ENCODE measurements at places on chromosomes 7 and 10.

GRCh38 chr7:135899458-135900064 is 77.6 kb downstream of the MTPN start:
- DNase-seq, result no peak

- no peak for DNase-seq
Observed at GRCh38 chr7:82051601-82052000, 281.8 kb upstream of the HGF start.

DNA sequence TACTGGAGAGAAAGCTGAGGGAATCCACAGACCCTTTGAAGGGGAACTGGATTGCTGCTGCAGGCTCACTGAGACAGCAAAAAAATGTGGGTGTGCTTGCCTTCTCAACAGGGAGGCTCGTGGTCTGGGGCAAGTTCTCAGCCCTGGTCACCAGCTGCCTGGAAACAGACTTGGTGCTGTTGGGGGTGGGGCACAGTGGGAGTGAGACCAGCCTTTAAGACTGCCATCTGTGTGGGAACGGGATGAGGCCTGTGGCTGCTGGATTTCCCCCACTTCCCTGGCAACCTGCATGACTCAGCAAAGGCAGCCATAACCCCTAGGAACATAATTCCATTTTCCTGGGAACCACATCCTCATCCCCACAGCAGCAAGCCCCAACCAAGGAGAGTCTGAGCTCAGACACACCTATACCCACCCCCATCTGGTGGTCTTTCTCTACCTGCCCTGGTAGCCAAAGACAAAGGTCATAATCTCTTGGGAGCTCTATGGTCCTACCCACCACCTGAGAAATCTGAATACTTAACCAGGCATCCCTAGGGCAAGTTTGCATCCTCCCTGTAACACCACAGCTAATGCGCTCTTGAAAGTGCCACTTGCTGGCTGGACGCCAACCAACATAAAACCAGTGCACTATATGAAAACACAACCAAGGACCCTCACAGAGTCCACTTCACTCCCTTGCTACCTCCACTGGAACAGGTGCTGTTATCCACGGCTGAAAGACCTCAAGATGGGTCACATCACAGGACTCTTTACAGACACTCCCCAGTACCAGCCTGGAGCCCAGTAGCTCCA is 45.0 kb upstream of the TFEC start:
- DNase-seq, result no peak

GRCh38 chr7:5477126-5477525 is 53.5 kb upstream of the TNRC18 start:
- no peak for DNase-seq

DNA sequence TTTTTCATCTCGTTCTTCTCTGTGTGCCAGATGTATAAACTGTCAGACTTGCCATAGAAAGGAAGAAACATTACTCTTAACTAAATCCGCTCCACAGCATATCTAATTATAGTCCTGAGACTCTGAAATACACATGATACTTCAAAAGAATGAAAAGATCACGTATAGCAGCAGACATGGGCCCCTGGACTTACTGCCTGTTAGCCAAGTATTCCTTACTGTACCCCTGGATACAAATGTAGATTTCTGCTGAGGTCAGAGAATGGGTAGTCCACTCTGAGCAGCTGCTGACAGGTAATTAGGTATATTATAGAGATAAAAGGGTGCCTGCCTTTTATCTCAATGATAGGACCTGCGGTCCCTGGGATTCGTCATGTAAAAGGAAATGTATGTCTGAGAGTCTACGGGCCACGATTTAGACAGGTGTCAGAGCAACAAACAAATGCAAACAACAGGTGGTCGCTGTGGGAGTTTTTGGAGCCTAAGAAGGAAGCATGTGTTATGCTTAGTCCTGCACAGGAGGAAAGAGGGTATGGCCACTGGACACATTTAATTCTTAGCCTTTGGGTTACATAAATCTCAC is 69.4 kb downstream of the VOPP1 start:
- no peak for DNase-seq

- DNase-seq, result no peak
Observed at GRCh38 chr10:13633689-13634088, 46.9 kb downstream of the PRPF18 start.

- no peak for DNase-seq
Observed at GRCh38 chr10:125093199-125093973, 67.0 kb downstream of the CTBP2 start.

- no peak for DNase-seq
Observed at GRCh38 chr10:26776258-26776657, 78.8 kb downstream of the PDSS1 start.

GRCh38 chr10:6121146-6121545 is 32.3 kb downstream of the RBM17 start:
- no peak for DNase-seq

DNA sequence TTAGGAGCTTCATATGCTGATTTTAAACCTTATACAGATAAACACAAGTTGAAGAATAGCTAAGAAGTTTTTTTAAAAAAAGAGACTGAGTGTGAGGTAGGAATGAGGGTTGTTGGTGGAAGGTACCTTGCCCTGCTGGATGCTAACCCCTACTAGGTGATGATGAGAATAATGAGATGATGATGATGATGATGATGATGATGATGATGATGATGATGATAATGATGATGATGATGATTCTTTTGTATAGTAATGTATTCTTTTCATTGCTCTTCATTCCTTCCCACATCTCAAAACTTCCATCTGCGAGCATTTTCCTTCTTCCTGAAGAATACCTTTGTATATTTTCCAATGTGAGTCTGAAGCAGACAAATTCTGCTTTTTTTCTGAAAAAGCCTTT is 14.1 kb upstream of the TMEM273 start:
- no peak for DNase-seq

DNA sequence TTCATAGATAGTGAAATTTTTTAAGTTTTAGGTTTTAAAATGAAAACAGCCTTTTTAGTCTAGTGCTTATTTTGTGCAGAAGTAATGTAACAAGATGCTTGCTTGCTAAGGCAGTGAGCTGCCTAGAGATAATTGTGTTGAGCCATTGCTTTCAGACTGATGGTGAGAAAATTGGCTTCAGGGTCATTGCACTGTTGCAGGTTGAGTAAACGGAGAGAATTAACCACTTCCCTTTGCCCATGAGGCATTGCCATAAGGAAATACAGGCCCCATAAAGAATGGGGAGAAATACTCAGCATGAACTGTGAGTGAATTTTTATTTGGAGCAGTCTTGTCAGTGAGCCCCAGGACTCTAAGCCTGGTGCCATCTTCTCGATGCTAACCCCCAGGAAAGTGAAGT is 140.5 kb downstream of the LRRC4 start:
- DNase-seq, result no peak

GRCh38 chr10:112728118-112728883 is 221.7 kb upstream of the TCF7L2 start:
- DNase-seq, result no peak

GRCh38 chr10:14736043-14736442 is 38.7 kb downstream of the FAM107B start:
- DNase-seq, result no peak

DNA sequence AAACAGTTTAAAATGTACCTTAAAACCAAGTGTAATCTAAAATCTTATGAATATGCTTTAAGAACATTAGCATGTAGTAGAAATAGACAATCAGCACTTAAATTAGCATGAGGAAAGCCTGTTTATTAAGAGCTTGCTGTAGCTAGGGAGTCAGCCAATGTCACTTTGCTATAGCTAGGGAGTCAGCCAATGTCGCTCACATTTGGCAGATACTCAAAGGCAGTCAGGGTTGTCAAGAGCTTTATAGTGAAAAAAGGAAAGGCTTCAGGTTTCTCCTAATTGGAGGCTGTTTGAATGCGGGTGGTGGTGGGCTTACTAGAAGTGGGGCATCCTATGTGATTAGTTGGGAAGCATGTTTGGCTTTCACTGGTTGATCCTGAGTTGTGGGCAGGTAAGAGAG is 226.2 kb upstream of the DGKB start:
- no peak for DNase-seq

DNA sequence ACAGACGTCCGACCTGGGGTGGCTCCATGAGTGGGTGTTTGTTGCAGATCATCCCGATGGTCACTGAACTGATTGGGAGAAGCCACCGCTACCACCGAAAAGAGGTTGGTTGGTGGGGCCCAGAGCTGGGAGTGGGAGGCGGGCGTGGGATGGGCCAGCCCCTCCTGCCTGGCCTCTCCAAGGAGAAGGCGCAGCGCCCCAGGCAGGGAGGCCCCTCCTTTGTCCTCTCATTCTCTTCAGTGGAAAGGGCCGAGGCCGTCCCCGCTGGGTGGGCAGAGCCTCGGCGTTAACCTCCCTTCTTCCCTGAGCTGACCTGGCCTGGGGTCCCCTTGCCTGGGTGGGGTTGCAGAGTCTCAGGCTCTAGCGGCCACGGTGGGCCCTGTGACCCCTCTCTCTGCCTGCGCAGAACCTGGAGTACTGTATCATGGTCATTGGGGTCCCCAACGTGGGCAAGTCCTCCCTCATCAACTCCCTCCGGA is 5.2 kb downstream of the MTG1 start:
- DNase-seq, result no peak

- DNase-seq, result no peak
Observed at GRCh38 chr7:37198041-37198905, 250.4 kb downstream of the ELMO1 start.

DNA sequence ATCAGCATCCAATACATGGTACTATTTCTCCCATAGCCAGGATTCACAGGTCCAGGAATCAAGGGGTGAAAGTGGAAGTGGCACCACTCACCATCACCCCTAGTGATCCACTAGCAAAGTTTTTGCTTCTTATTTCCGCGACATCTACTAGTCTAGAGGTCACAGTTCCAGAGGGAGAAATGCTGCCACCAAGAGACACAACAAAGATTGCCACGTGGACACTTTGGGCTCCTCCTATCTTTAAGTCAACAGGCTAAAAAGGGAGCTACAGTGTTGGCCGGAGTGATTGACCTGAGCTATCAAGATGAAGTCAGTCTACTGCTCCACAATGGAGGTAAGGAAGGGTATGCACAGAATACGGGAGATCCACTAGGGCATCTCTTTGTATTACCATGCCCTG is 178.2 kb downstream of the AKR1D1 start:
- DNase-seq, result no peak

- no peak for DNase-seq
Observed at GRCh38 chr10:34716958-34717357, 98.1 kb downstream of the PARD3 start.

DNA sequence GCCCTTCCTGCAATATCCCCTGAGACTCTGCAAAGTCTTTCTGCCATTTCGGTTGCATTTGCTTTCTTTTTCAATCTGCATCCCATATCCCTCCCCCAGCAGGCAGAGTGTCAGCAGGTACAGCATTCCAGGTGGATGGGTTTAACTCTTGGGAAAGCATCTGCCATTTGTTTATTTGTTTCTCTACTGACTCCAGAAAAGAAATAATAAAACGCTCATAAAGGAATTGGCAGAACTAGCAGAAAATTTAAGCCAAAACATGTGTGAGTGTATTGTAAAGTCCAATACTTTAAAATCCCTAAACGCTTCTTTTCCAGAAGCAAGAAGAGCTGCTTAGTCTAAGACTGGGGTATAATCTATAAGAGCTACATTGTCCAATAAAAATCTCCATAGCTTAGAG is 393.8 kb downstream of the TNS3 start:
- DNase-seq, result no peak

DNA sequence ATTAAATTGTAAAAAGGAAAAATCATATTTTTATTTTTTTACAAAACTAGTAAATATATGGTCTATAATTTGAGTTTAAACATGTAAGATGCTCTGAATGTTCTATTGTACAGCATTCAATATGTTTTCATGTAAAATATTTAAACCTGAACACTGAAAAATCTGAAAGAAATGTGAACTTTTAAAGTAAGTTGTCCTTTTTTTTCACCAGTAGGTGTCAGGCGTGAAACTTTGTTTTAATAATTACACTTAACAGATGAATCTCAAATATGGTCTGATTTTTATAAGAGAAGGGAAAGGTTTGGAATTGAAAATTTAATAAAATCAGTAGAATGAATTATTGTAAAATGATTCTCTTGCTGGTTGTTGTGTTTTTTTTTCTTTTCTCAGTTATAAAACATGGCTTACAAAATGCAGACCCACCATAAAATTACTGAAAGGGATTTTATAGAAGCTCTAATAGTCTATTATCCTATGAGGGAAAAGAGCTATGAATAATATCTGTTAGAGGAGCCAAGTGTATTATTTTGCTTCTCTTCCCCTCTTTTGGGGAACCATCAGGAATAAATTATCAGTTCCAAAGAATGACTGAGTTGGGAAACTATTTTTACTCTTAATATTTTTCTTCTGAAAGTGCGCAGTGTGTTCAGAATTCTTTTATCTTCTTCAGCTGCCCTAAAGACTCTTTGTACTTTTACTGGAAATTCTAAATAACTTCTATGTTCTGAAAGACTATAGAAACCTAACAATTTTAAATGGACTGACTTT is 217.7 kb upstream of the FZD1 start:
- no peak for DNase-seq

DNA sequence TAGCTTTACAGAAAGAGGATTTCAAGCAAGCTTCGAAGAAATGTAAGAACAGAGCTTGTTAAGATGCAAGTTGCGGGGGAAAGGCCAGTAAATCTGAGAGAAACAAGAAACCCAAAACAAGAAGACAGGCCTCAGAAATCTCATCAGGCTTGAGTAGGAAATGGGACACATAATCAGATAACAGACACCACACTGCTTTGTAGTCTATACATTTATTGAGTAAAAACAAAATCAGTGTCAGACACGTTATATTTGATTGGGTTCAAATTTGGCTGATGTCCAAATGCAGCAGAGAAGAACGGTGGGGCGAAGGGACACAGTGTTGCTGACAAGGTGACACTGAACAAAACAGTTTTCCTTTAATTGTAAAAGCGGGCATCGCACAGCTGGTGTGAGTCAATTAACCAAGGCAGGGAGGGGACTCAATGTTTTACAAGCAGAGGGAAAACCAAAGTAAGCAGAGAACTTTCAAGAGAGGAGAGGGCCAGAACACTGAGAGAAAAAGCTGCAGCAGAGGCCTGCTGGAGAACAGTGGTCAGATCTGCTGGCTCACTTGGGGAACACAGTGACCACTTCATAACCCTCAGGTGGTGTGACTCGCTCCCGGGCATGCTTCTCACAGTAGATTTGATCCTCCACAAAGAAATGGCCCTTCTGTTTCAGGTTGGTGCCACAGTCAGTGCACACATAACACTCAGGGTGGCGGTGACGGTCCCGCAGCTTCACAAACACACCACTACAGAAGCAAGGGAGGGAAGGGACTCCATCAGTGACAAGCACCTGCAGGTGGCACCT is 43.5 kb downstream of the ACSM6 start:
- no peak for DNase-seq

GRCh38 chr7:82179311-82179710 is 264.3 kb downstream of the CACNA2D1 start:
- no peak for DNase-seq

DNA sequence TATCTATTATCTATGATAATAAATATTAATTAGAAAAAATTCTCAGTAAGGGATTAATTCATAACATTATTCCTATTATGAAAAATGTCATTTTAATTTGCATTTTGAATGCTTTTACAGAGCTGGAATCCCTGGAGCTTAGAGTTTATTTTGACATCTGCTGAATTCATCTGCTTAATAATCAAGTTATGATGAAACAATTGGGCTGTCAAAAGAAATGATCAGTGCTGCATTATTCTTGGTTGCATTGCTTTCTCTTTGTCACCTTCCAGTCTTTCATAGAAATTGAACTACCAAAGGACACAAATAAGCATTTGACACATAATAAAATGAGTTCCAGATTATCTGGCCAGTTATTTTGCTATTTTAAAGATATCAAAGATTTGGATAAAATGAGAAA is 40.0 kb upstream of the MACC1 start:
- DNase-seq, result no peak

- no peak for DNase-seq
Observed at GRCh38 chr7:68800316-68800715, 798.0 kb upstream of the AUTS2 start.
